ENCODE measurements at places on chromosomes 5 and 9.

DNA sequence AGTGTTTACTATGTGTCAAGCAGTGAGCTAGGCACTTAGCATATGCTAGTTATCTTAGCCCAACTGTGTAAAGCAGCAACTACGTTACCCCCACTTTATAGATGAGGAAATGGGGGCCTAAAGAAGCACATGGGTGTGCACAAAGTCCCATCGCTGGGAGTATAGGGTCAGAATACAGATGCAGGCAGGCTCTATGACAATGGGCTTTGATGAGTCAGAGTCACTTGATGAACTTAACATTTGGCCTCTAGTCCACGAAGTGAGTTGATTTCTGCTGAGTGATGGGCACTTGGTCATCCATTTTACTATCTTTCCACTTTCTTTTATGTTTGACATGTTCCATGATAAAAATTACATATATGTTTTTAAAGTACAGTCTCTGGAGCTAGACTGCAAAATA lies 204.3 kb downstream of the TRIM32 start:
- DNase-seq = no peak

- DNase-seq = peak; percentile 81
Observed at GRCh38 chr9:131237931-131238401, 38.3 kb downstream of the FAM78A start.

DNA sequence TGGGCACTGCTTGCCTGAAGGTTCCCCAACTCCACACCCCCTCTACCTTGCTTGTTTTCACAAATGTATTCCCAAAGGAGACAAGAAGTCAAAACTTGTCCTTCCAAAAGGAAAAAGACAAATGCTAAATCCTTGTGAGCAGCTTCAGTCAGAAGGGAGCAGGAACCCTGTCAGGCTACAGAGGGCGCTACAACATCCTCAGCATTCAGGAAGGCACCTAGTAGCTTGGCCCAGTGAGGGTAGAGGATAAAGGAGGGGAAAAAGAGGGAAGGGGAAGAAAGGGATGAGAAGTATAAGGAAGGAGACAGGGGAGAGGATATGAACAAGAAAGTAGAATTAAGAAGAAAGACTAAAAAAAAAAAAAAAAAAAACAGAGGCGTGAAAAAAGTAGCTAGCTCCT lies 97.5 kb downstream of the MLLT3 start:
- DNase-seq = no peak

DNA sequence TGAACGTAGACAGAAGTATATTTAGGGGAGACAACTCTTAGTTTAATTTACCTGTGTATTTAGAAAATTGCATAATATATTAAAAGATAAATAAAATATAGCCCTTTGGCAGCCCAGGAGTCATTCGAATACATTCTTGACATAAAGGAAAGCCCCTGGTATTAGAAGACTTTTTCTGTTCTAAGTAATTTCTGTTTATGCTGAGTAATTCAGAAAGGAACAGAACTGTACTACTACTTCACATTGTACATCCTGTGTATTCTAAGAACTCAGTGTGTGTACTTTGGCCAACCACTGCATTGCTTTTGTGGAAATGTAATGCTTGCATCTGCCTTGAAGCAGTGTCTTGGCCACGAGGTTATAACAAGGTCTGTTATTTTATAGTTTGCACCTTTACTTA lies 136.4 kb downstream of the KDM4C start:
- no peak for DNase-seq

DNA sequence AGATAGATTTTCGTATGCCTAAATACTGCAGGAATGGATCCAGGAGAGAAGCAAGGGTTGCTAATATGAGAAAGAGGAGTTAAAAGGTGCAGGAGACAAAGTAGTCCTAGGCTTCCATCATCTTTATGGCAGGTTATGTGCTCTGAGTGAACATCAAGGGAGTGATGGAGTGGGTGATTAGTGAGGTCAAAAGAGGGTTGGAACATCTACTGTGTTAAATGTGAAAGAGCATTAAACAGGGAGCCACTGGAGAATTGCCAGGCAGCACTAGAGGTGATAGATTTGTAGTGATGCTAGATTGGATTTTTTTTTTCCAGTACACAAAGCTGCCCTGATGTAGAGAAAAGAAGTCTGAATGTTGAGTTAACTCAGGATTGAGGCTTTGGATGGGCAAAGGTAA lies 199.3 kb downstream of the NMUR2 start:
- DNase-seq = no peak

DNA sequence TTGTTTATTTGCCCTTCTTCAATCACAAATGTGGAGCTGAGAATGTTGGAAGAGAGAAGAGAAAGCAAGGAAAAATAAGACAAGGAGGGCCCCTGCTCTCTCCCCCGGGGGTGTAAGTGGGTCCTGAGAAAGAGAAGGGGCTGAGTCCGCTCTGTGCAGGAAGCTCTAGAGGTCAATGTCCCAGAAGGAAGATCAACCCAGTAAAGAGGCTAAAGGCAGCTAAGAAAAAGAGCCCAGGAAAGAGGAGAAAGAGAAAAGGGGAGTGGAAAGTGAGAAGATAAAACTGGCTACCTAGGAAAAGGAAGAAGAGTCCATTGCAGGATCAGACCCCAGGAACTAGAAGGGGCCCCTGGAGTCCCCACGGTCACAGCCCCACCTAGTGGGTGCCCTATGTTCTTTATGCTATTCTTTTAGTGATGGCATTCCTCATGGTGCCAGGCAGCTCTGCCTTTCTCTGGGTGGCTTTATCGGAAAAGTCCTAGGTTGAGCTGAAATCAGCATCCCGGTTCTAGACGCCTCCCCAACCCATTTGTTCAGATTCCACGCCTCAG lies 583.4 kb downstream of the ACTL7B start:
- DNase-seq = no peak

DNA sequence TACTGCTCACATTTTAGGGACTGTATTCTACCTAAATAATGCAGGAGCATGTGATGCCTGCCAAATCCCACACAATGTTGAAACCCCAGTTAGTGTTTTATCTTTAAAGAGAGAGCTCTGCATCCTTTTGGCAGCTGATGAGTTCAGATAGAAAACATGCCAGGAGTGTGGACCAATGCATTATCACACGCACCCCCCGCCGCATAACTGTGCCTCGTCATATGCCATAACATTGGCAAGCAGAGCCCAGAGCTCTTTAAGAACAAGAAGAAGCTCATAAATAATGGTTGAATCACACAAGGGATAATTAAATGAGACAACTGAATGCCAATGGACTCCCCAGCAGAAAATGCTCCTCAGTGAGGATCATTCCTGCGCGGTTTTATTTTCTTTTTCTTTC lies 52.8 kb upstream of the RORB start:
- no peak for DNase-seq

DNA sequence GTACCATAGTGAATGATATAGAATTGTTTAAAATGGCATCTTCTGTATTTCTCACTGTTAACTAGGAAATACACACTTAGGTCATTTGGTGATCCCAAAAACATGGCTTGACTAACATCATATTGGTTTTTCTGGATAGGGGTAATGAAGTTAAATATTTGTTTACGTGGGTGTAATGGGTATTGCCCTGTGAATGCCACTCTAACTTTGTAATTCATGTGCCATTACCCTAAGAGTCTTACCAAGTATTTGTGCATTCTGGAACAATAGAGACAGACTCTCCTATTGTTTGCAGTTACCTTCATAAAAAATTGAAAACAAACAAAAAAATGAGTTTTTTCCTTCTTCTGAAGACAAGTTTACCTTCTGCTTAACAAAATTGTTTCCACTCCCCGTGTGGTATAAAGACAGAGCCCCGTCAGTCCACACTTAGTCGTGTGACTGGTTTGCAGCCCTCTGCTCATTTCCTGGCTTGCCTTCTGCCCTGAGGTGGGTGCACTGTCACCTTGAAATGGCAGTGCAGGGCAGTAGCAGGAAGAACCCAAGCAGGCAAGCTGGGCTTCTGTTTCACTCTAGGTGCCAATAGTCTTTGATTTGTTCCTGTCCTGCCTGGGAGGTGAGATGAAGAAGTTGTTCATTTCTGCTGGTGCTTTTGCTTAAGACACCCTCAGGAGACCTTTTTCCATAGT lies 9.6 kb upstream of the CATSPER3 start:
- no peak for DNase-seq

GRCh38 chr5:112795944-112796678 lies 58.4 kb downstream of the APC start:
- no peak for DNase-seq

GRCh38 chr5:142486581-142486980 lies 161.8 kb upstream of the SPRY4 start:
- no peak for DNase-seq

DNA sequence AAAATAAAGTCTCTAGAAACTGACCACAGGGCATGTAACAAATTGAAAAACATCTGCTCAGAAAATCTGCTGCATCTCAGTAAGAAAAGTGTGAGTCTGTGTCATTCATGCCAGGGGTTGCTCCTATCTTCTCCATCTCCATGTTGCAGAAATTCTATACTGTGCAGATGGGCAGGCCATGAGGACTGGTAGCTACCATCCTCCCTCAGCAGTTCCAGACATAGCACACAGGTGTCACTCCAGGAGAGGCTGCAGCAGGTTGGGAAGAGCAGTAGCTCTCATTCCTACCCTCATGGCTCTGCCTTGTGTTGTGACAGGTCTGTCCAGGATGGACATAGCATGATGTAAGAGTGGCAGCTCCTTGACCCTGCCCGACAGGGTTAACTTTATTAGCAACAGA lies 173.4 kb downstream of the NDUFS4 start:
- DNase-seq = no peak

DNA sequence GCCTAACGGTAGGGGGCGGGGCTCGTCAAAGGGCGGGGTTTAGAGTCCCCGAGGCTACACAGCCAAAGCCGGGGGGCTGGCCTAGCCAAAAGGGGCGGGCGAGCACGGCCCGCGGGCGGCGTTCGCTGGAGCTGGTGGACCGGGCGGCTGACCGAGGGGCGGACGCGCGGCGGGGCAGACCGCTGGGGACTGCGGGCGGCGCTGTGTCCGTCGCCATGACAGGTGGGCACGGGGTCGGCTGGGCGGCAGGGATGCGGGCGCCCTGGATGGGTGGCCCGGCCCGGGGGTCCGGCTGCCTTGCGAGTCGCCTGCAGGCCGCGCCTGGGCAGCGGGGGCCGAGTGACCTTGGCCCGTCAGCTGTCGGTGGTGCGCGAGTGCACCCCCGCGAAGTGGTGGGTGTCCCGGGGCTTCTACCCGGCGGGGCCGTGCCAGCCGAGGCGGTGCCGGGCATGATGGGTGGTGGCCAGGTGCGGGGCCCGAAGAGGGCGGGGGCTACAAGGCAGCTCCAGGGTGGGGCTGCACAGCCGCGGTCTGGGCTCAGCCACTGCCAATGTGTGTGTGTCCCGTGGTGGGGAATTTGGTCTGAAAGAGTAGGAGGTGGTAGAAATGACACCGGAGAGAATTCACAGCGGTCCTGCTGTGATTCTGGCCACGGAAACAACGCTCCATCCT lies at the start of gene CARD19:
Gene CARD19, plus strand, starts transcription at position 87 of the 672 bp plus-strand sequence. Its CDS starts 129 bp downstream, at position 216.
- no peak for DNase-seq

- DNase-seq = no peak
Observed at GRCh38 chr5:164505791-164506190, 1000.4 kb downstream of the MAT2B start.

DNA sequence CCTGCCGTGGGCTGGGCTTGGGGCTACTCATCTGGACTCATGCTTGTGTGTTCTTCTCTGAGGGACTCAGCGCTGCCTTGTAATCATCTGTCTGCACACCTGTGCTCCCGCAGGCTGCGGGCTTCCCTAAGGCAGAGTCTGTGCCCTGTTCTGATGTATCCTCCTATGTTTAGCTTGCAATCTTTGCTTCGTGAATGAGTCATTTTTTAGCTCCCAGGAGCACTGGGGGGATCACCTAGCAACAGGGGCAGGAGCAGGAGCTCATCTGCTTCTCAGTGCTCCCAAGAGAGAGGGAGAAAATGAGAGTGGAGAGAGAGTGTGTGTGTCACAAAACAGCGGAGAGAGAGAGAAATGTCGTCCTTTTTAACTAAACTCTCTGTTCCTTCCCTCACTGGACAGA lies 202.4 kb upstream of the ZNF618 start:
- no peak for DNase-seq

GRCh38 chr9:130359819-130360218 lies 84.9 kb upstream of the ASS1 start:
- DNase-seq = no peak

GRCh38 chr5:142869886-142870285 lies 99.7 kb downstream of the ARHGAP26 start:
- no peak for DNase-seq

DNA sequence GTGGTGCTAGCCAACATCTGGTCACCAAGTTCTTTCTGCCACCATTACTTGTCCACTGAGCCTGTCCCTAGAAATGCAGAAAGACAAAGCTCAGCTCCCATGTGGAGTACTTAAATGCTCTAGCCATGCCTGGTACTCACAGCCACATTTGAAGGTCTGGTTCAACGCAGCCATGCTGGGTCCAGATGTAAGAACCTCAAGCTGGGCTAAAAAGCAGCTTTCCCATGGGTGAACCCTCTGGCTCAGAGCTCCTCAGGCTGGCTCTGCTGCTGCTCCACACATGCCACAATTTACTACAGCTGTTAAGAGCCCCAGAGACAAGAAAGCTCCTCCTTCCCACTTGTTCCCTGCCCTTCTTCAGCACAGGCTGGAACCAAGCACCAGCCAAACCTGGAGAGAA lies 97.1 kb upstream of the LRRTM2 start:
- no peak for DNase-seq

DNA sequence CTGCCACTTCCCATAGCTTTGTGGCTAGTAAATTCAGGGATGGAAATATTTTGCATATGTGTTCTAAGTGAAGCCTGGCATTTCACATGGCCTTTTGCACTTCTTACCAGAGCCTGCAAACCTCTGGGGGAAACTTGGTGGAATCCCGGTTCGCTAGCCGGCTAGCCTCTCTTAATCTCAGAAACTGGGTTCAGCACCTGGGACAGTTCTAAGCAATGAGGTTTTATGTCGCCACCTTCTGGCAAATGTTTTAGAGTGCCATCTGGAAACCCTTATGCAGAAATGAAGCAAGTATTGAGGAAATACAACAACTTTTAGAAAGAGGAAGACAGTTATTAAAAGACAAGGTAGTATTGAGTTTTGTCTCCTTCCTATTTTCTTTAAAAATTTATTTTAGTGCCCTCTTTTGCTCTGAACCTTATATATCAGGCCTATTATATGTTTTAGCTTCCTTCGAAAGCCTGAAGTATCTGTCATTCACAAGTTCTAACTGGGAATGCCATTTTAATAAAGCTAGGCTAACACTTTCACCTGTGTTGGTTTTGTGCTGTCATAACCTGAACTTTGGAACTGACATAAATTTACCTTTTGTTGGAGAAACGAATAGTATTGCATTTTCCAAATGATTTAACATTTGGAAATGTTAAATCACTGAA lies 963 bp upstream of the HTR1A start:
- peak; percentile 24 for DNase-seq

DNA sequence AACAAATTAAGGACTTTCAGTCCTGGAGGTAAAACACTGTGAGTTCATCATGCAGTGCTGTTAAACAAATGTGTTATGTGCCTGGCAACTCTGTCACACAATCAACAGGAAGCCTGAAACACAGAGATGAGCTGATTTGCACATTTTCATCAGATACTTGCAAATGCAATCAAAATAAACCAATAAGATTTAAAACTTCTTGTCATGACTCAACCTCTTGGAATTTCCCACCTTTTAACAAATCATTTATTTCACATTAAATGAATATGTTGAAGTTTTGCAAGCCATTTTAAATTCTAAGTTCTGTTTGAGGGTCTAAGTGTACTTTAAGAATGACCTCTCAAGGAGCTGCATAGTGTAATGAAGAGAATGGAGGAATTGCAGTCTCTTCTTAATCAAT lies 64.4 kb downstream of the ANXA1 start:
- no peak for DNase-seq

GRCh38 chr9:136840877-136841645 lies 1.2 kb upstream of the AJM1 start:
- DNase-seq = no peak

- peak; percentile 13 for DNase-seq
Observed at GRCh38 chr9:4489919-4490704, at the start of gene SLC1A1. SLC1A1 (plus strand) TSS chr9:4490468; CDS start chr9:4490680, 212 bp downstream.

- DNase-seq = no peak
Observed at GRCh38 chr9:122827761-122828093, 661 bp downstream of the PDCL start.

Measured in stimulated activated CD4-positive, alpha-beta T cell treated with anti-CD3 and anti-CD28 coated beads, Interleukin-2, amount 100 ng/mL, for 48 hours (primary cell).